GM13977 (cell line): ENCODE measurements at places on chromosomes 6 and 20.

- DNase-seq: no peak
Observed at GRCh38 chr20:56778765-56779195, 149.7 kb downstream of the TFAP2C start.

DNA sequence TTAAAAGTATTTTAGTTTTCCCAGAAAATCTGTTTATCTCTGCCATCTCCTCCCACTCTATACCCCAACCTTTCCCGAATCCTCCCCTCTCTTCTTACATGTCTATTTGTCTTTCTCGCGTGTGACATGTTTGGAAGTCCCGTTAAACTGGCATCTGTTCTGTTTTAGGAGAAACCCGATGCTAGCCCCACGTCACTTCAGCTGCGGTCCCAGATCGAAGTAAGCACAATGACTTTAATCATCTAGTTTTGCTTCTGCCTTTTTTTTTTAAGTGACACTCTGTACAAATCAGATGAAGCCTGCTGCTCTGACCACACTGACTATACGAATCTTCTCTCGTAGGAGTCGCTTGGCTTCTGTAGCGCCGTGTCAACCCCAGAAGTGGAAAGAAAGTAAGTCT lies 97.4 kb downstream of the SASH1 start:
- DNase-seq: no peak

DNA sequence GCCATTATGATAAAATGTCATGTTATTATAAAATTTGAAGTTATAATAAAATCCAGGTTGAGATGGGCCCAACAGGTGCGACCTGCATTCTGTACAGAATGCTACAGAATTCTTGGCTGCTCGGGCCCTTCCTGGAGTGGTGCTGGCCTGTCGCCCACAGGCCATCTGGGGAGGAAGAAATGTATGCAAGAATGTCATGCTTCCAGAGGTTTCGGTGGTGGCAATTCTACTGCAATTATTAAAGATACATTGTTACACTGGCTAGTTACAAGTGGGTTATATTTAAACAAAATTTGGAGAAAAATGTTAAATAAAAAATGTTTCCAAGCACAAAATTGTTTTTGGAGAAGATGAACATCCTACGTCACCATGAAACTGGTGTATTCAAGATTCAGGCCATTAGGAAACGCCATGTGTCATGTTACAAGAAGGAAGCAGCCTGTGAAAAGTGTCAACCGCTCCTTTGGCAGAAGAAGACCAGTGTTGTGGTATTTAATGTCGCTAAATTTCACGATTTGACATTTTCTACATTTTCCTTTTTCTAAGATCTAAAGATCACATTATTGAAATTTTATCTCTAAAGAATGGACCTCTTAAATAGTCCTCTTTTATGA lies 7.1 kb downstream of the RAMACL start:
- DNase-seq: no peak

GRCh38 chr6:93784794-93785693 lies 365.7 kb upstream of the EPHA7 start:
- no peak for DNase-seq

DNA sequence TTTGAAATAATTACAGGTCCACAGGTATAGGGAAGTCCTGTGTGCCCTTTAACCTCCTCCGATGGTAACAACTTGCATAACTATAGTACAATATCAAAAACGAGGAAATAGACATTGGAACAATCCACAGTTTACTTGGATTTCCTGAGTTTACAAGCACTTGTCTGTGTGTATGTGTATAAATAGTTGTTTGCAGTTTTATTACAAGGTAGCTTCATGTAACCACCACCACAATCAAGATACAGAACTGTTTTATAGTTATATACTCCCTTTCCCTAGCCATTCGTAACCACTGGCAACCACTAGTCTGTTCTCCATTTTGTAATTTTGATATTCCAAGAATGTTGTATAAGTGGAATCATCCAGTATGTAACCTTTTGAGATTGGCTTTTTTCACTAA lies 9.1 kb downstream of the FBXO9 start:
- no peak for DNase-seq

DNA sequence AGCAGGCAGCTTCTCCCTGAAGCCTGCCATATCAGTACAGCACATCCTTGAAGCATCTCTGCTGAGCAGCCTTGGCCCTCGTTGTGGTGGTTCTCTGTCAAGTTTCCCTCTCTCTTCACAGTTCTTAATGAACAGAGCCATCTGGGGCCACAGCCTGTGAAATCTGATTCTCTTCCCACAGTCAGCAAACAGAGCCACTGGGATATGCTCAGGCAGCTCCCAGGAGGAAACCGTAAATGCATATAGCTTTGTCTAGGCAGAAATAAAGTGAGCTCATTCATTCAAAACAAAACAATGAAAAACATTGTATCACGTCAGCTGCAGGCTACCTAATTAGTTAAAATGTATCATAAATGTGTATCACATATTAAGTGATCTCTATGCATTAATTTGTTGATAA lies 80.3 kb downstream of the TBC1D7 start:
- no peak for DNase-seq

DNA sequence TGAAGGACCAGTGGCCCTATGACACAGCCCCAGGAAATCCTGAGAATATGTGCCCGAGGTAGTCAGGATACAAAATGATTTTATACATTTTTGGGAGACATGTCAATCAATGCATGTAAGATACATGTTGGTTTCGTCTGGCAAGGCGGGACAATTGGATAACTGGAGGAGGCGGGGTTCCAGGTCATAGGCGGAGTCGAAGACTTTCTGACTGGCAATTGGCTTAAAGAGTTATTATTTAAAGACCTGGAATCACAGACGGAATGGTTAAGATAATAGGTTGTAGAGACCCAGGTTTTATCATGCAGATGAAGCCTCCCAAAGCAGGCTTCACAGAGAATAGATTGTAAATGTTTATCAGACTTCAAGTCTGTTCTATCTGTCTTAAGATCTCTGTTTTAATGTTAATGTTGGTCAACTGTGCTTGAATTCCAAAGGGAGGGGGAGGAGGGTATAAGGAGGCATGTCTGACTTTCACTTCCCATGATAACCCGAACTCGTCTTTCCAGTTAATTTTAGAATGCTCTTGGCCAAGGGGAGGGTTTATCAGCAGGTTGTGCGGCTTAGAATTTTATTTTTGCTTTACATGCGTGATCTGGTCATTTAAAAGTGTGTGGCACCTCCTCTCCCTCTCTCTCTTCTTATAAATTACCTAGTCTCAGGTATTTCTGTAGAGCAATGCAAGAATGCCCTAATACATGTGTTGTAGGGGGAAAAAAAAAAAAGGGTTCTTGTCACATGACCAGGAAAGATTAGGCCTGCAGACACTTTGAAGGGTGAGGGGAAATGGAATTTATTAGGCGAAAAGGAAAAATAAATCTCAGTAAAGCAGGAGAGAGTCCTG lies 230.7 kb downstream of the NFATC2 start:
- no peak for DNase-seq

GRCh38 chr6:136782021-136782770 lies 10.1 kb downstream of the MAP3K5 start:
- no peak for DNase-seq

GRCh38 chr6:107144666-107145065 lies 29.4 kb upstream of the BEND3 start:
- no peak for DNase-seq
